Stimulated activated CD4-positive, alpha-beta T cell treated with anti-CD3 and anti-CD28 coated beads, Interleukin-1b, Interleukin-23, amount 100 ng/mL, for 4 hours (primary cell): ENCODE measurements at places on chromosomes 4 and X.

GRCh38 chr4:163111588-163111987 lies 55.1 kb downstream of the NAF1 start:
- no peak for DNase-seq

- DNase-seq = no peak
Measured at GRCh38 chr4:117422297-117422696, 336.9 kb upstream of the TRAM1L1 start.

GRCh38 chr4:25402521-25402920 lies 25.5 kb downstream of the ANAPC4 start:
- DNase-seq = no peak

DNA sequence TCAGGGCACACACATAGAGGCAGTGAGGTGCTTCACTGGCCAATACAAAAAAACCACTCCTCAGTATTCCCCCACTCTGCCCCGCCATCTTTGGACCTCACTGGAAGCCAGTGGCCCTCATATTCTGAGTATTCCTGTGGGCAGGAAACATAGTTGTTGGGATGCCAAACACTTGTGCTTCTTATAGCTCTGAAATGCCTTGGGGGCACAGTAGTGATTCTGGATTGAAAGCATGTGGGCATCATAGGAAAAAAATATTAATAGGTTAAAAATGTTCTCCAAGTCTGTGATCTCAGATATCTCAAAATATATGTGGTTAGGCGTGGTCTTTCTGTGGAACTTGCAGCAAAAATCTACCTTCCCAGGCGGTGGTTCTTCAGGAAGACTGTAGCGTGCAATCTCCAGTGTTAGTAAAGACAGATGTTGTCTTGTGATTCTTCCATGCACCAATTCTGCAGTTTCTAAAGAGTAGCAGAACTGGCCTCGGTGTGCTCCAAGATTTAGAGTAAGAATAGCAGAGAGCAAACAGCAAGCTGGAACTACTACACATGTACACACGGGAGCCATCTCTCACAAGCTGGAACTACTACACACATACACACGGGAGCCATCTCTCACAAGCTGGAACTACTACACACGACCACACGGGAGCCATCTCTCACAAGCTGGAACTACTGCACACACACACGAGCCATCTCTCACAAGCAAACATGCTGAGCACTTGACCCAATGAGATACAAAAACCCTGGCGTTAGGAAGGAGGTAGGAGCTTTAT lies 8.0 kb upstream of the TENM3 start:
- no peak for DNase-seq

DNA sequence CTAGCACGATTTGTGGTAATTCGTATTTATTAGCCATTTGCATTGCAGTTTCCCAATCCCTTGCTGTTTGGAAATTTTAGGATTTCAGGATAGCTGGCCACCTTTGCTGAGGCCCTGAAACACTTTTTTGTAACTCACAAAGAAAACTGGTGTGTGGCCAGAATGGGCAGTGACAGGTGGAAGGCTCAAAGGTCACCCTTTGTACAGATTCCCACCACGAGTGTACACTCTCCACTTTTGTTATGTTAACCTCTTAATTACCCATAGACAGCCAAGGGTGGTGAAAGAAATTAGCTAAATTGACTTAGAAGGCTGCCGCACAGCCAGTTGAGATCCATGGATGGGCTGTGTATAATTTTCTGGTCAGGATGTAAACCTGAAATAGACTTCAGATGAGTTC lies 109.7 kb upstream of the ARX start:
- no peak for DNase-seq

GRCh38 chrX:20352504-20352903 lies 85.8 kb upstream of the RPS6KA3 start:
- no peak for DNase-seq

DNA sequence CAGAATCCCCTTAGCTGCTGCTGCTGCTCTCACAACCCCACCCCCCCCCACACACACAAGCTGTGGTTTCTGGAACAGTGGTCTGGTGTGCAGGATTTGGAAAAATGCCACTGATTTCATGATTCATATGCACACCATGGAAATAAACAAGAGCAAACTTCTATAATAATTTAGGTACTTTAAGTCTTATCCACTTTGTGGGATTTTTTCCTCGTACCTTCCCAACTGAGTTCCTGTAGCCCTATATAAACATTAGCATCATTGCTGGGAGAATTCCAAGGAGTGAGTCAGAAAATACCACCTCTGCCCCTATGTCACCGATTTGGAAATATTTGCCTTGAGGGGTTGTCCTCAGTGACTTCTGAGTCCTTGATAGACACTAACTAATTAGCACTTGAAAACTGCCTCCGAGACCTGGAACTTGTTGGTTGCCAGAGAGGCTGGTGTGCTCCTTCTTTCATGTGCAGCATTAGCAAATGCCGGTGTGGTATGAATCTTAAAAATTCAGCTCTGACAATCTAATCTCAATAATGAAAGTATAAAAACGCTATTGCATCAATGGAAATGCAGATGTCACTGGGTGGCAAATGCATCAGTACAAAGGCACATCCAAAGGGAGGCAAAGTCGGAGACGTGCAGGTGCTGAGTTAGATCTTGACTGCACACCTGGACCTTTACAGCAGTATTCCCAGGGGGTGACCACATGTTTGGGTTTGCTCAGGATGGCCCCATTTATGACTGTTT lies 61.8 kb downstream of the CPE start:
- DNase-seq = no peak

DNA sequence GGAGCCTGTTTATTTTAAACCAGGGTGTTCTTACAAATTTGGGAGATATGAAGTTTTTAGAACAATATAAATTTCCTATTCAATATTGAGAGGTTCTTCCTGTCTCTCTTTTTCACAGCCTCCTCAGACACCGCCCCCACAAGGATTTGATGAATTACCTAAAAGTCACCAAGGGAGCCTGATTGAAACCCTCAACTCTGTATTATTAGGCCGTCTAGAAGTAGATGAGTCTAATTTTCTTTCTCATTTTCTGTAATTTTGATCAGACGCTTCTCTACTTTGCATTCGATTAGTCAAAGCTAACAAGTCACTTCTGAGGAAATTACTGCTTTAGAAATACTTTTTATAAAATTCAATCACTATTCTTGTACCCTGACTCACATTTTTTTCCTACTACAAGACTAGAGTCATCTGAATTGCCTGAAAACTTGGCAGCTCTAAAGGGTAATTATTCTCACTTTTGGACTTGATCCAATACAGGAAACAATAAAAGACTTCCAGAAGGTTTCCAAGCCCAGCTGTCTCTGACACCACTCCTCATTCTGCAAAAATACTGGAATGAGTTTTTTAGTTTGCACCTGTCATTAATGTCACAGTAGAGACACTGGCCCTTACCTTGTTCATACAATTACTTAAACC lies 111.2 kb downstream of the ELOVL6 start:
- DNase-seq = no peak

DNA sequence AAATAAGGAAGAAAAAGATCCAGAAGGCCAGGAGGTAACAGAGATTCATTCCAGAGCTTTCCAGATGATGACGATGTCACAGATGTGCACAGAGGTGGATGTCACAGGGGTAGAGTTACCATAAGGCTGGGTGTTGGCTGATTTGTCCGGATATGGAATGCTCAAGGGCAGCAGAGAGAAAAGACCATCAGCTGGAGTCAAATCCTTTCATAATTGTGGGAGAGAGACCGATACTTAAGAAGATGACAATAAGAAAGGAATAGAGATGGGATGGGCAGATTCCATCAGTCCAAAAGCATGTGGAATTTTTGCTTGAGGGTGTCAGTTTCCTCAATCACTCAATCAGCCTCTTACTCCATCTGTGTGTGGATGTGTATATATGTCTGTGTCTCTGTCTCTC lies 150.4 kb downstream of the CENPC start:
- no peak for DNase-seq

- DNase-seq = no peak
Measured at GRCh38 chrX:29299684-29300083, 712.4 kb downstream of the IL1RAPL1 start.

DNA sequence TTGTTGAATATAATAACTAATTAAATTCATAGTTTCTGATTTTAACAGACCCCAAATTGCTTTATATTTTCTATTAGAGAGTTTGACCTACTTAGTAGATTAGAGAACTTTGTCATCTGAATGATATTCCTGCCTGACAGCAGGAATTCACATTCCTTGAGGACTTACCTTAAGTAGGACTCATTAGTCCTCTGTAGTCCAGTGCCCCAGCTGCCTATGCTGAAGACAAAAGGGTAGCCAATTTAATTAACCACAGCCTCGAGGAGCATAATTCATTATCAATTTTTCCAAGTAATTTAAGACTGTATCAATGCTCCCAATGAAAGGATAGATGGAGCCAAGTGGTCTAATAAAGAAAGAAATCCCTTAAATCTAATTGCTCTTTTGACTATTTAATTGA lies 1405.0 kb upstream of the IGFBP7 start:
- DNase-seq = no peak

GRCh38 chr4:139625482-139625881 lies 40.1 kb upstream of the MGST2 start:
- no peak for DNase-seq

GRCh38 chr4:38667085-38667893 lies 3.3 kb downstream of the KLF3 start:
- DNase-seq = no peak

GRCh38 chr4:168585168-168586091 lies 88.6 kb downstream of the PALLD start:
- no peak for DNase-seq
